NCI-H1092 treated with DMSO at 0.1 percent for 48 hours (cell line): ENCODE measurements at places on chromosomes 5 and 9.

DNA sequence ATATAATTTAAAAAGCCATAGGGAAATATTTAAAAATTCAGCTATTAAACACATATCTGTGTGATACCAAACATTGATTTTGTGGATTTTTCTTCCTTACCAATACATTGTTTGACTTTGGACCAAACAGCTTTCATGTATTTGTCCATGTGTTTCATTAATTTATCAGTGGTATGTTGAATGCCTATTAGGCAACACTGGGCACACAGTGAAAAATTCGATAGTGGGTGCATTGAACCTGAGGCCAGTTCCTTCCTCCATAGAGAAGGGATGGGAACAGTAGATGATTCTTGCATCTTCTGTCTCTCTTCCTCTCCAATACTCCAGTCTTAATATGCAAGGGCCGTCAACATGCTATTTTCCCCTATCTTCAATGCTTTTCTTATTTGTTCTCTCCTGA is 110.2 kb upstream of the NR3C1 start:
- DNase-seq = no peak

GRCh38 chr5:172410662-172411483 is 43.5 kb downstream of the SH3PXD2B start:
- DNase-seq = no peak

GRCh38 chr9:119250730-119251129 is 118.5 kb downstream of the BRINP1 start:
- no peak for DNase-seq

DNA sequence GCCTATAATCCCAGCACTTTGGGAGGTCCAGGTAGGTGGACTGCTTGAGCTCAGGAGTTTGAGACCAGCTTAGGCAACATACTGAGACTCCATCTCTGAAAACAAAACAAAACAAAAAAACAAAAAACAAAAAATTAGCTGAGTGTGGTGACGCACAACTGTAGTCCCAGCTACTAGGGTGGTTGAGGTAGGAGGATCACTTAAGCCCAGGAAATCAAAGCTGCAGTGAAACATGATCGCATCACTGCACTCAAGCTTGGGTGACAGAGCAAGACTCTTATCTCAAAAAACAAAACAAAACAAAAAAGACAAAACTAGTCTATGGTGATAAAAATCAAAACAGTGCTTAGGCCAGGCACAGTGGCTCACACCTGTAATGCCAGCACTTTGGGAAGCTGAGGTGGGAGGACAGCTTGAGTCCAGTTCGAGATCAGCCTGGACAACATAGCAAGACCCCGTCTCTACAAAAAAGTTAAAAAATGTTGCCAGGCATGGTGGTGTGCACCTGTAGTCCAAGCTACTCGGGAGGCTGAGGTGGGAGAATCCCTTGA is 28.8 kb downstream of the FBXO10 start:
- DNase-seq = no peak

GRCh38 chr9:38355115-38355514 is 37.4 kb upstream of the ALDH1B1 start:
- DNase-seq = no peak
